Peyer's patch (tissue), 4 donors: ENCODE measurements at places on chromosomes 2 and 18. TPM values are rescaled to one million over a fixed set of nuclear protein-coding genes. Genes with fewer than 3 reads are reported as not detected.

Gene MARCO
- 4.2 TPM for total RNA-seq

Gene SMYD1
- total RNA-seq = 2.7 TPM

Gene CAVIN2
- total RNA-seq = 7.9 TPM

Gene RNF152
- total RNA-seq = 150 TPM

DNA sequence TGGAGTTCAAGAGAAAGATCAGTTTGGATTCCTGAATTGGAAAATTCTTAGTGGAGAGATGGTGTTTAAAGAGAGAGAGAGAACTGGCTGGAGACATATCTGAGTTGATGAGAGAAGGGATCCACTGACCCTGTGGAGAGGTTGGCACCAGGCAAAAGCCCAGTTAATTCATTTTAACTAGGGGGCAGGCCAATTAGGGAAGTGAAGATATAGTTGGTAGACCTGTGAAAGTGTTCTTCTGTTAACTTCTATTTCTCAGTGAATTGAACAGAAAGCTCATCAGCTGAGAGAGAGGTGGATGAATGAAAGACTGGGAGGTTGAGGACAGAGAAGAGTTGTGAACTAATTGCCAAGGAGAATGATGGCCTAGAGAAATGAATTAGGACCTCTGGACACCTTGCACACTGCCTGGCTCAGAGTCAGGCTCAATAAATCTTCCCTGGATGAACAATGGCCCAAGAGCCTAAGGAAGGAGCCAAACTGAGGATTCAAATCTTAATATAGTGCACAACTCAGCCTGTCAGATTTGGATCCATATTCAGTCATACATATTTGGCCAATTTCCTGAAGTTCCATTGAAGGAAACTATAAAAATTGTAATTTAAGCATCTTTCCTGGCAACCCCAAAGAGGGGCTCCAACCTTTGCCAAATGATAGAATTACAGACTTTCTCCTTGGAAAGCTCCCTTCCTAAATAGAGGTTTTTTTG, 82.2 kb upstream of the RMDN2 start:
- no peak for DNase-seq

DNA sequence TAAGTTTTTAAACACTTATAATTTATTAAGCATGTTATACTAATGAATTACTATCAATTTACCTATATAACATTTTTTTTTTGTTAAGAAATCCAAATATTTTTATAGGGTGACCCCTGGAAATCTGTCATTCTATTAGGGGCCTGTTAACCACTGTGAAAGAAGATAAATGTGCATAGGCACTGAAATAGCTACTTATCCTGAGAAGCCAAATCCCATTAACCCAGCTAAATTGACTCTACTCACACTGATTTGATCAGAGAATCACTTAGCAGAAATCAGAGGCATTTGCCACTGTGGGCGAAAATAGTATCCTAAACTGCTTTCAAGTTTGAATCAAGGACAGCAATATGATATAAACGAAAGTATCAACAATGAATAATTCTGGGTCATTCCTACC, 90.0 kb upstream of the GULP1 start:
- no peak for DNase-seq

DNA sequence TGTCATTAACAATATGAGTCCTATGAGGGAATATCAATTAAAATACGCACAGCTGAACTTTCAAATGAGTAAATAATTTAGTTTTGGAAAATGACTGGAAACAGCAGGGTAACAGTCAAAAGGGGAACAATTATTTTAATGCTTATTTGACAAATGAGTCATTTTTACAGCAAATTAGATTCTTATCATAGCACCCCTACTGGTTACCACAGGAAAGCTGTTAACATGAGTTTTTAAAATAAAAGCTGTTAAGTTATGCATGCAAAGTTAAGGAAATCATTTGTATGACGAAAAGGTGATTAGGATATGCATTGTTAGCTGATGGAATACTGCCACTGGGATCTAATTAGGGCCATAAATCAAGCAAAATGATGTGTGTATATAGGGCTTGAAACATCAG, 435.1 kb upstream of the MEIS1 start:
- DNase-seq = no peak

- DNase-seq = no peak
Observed at GRCh38 chr18:6207116-6207515, 207.6 kb downstream of the L3MBTL4 start.

DNA sequence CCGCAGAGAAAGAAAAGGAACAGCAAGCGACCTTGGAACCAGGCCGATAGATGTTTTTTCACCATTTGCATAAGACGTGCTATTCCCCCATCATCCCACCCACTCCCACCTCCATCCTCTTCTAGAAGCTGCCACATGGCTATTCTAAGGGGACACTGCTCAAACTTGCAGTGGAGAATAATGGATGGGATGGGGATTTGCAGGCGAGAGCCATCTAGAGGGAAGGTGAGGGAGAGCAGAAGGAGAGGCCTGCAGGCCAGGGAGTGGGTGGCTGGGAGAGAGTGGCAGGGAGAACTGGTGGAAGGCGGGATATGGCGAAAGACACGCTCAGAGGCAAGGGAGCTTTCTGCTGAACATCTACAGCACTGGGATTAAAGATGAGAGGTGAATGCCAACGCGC, 84.9 kb downstream of the MAPK4 start:
- DNase-seq = no peak

DNA sequence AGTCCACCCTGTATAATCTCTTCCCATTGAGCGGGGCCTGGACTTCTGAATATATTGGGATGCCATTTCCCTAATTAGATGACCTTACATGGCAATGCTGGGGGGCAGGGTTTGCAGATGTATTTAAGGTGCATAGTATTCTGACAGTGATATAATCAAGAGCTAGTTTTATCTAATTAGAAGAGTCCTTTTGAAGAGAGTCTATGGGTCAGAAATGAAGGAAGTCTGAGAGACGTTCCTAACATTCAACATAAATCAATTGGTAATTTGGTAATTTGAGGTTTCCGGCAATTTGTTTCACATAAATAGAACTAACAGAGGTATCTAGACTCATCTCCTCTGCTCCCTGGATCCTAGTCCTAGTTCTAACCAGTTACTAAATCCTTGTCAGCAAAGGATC, 25.7 kb upstream of the UXS1 start:
- DNase-seq = no peak

DNA sequence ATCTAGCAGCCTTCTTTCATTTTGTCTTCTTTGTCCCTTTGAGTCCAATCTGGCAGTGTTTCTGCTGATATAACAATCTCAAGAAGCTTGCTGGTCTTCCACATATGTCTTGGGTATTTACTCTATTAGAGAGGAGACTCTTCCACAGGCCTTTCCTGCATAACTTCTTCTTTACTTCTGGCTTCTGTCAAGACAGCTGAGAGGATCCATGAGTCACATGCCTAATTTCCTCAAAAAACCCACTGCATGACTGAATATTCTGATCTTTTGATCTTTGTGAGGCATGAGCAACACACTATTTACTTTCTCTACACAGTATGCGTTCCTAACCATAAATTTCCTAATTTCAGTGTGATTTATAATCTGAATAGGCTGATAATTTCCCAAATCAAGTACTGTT, 5.1 kb upstream of the DCC start:
- no peak for DNase-seq
